DMS79 treated with DMSO at 0.1 percent for 48 hours (cell line): ENCODE measurements at places on chromosomes 16 and 17.

- DNase-seq = no peak
Observed at GRCh38 chr16:30794634-30795033, 7.6 kb upstream of the ZNF629 start.

DNA sequence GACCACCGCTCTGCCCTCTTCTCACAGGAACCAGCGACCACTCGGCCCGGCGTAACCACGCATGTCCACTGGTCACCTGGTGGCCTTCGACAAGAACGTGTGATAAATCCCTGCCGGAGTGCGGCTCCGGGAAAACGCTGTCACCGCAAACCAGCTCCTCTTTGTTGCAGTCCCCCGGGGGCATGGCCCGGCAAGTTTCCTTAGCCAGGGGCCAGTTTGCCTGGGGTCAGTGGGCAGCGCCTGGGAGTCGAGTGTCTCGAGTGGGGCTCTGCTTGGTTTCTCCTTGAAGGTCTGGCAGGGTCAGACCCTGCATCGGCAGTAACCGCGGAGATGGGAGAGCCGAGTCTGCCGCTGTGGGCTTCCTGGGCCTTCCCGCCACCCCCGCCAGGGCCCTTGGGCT is 52.5 kb downstream of the JPH3 start:
- DNase-seq = no peak

- no peak for DNase-seq
Observed at GRCh38 chr17:792277-792676, 10.1 kb downstream of the MRM3 start.

DNA sequence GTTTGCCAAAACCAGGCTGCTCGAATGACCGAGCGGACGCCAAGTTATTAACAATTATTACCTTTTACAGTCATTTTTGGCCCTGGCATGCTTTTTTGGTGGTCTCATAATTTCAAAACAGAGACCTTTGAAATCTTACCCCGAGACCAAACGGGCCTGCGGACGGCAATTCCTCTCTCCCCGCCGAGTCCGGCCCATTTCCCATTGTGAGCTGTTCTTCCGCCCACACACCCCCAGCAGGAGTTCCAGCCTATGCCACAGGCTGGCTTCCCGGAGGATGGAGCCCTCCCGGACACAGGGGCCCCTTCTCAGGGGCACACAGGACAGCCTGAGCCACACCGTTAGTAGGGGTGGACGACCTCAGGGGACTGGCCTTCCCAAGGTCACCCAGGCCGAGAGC is 130.7 kb downstream of the C16orf95 start:
- DNase-seq = no peak

DNA sequence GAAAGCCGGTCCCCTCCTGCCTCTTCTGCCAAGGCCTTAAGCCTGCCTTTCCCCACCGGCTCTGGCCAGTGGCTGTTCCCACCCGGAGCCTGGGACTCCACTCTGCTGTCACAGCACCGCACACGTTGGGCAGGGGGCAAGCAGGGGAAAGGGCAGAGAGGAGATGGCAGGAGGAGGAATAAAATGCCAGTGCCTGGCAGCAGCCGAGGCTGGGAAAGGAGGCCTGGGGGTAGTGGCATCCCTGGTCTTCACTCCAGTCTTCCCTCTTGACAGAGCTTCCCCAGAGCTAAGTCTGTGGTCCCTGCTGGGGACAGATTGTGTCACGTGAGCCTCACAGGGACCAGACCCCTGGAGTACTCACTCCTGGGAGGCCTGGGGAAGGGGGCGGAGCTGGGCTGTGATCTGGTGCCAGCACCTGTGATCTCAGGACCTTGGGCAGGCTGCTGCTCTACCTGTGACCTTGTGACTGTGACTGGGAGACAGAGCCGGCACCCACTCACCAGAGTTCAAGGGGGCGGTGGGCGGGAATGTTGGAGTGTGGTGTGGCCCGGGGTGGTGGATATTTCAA is 97.2 kb upstream of the GSE1 start:
- peak; percentile 22 for DNase-seq

DNA sequence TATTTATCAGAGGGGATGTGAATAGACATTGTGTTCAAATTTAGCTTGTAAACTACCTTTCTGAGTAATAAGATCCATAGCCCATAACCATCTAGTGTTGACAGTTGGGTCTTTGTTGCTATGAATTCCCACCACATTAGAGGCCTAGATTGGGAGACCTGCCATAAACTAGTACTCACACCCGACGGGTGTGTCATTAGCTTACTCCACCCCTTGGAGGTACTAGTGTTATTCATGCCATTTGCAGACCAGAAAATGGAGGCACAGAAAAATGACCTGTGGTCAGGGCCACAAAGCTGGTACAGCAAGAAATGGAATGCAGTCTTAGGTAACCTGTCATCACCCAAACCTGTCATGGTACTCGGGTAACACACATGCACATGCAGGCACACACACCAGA is 41.3 kb upstream of the BCAR1 start:
- DNase-seq = no peak

GRCh38 chr16:8194794-8195193 is 395.5 kb downstream of the TMEM114 start:
- no peak for DNase-seq

GRCh38 chr16:46612121-46612520 is 9.1 kb downstream of the SHCBP1 start:
- no peak for DNase-seq

DNA sequence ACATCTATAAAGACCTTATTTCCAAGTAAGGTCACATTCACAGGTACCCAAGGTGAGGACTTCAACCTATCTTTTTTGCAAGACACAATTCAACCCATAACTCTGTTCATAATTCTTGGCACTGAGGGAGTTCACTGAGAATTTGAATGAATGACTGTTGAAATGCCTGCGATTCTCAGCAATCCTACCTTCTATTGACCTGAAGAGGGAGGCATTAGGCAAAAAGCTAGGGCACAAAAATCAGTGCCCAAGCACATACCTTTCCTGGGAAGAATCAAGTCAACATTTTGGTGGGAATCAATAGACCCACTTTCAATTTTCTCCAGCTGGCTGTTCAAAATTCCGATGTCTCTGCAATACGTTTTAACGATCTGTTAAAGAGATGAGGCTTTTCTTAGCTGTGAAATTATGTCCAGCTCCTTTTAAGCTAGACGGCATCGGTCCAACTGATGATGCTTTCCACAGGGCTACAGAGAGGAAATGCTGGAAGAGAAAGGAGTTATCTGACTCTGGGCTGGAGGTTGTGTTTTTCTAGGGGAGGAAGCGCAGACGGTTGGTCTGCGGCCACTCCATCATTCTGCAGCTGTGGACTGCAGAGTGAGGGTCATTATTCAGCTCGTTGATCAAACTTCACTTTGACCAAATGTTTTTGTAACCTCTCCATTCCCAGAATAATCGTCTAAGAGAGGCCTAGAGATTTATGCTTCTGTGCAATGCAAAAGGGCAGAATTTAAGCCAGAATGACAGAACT is 25.2 kb downstream of the BCO1 start:
- no peak for DNase-seq

GRCh38 chr17:45052052-45052772 is 780 bp upstream of the DCAKD start:
- peak; percentile 52 for DNase-seq

DNA sequence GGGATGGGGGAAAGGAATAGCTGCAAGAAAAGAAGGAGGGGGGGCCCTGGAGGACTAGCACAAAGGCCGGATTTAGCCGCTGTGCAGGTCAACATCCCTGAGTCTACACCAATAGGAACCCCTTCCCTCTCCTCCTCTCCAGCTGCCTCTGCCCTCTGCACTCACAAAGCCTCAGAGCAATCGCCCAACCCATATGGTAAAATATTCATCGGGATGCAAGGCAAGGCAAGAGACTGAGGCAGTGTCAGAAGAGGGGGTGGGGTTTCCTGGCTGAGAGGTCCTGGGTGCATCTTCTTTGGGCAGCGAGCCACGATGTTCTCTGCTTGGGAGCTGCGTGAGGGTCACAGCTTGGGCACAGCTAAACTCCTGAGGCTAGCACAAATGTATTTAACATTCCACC is 115.5 kb upstream of the NLRP1 start:
- DNase-seq = no peak

DNA sequence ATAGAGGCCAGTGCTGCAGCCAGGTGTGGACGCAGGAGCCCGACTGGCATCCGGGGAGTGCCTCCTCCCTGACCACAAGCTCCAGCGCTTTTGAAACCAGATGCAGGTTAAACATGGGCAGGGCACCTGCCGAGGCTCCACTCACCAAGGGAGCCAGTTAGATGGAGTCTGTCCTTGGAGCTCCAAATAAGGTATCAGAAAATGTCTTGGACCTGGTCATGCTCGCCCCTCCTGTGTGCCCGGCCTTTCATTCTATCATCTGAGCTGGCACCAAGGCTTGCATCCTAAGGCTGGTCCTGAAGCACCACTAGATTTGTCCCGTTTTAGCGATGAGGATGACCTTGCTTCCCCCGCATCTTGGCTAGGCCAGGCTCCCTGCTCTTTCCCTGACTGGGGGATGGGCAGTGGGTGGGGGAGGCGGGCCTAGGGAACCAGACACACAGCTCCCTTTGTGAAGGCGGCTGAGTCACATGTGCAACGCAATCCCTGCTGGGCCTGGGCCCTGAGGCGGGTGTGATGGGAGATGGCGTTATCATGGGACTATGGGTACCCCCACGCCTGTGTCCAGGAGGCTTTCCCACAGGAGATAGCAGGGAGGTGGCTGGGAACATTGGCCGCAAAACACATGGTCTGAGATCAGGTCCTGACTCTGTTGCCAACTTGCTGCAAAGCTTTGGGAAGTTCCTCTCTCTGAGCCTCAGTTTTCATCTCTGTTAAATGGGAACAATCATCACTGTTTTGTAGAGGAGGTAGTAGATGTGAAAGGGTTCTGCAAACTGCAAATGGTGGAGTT is 5.0 kb upstream of the ADGRG1 start:
- peak; percentile 17 for DNase-seq

GRCh38 chr17:44749980-44750318 is 8.8 kb upstream of the ADAM11 start:
- no peak for DNase-seq

GRCh38 chr16:71584543-71585317 is 7.8 kb upstream of the TAT start:
- DNase-seq = no peak

DNA sequence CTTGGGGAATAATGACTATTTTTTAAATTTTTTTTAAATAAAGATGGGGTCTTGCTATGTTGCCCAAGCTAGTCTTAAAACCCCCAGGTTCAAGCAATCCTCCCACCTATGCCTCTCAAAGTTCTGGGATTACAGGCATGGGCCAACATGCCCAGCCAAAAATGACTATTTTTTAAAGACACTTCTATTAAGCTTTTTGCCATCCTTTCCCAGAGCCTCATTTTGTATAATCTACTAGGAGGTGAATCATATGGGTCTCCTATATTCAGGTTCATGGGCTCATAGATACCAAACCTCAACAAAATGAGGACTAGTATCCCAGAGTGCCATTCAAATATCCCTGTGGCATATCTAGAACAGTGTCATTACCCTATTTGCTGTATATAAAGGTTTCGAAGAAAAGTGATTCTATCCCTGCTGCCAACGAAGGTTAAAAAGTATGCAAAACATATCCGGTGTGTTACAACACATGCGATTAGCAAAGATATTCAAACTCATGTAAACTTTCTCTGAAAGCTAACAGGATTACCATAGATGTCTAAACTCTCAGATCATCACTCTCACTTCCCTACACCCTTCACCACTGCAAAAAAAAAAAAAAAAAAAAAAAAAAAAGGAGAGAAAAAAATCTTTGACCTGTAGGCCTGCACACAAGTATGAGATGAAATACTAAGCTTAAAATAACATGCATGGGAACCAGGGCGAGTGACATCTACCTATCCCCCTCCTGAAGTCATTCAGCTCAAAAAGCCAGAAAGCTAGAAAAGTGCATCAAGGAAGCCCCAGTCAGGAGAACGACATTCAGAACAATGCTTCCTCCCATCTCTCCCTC is 23.5 kb downstream of the XPO6 start:
- no peak for DNase-seq

DNA sequence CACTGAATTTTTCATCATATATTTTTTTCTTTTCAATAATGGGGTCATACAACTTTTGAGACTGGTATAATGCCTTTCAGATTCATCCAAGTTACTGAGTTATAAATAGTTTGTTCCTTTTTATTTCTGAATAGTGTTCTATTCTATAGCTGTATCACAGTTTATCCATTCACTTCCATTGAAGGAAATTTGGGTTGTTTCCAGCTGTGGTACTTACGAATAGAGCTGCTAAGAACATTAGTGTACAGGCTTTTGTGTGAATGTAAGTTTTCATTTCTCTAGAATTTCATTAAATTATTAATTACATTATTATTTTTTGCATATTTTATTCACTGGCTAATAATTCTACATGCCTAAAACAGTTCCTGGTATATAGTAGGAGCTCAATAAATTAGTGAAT is 52.9 kb downstream of the SNTB2 start:
- DNase-seq = no peak

DNA sequence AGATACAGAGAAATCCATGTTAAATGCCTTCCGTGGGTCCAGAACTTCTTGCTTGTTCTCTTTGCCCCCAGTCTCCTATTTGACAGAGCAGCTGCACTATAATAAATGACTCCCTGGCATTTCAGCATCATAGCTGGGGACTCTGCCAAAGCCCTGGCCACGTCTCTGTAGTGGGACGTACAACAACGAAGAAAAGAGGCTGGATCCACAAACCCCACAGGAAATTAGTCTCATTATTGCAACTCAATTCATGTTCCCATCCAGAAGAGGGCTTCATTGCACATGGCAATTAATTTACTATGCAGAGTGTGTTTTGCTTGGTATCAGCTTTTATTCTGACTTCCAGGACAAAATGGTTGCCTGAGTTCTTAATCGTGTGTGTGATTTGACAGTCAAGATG is 121.3 kb downstream of the CDH13 start:
- no peak for DNase-seq
